Stimulated activated CD4-positive, alpha-beta T cell treated with anti-CD3 and anti-CD28 coated beads, TNF-alpha, amount 100 ng/mL, for 1 hour (primary cell): ENCODE measurements at places on chromosomes 4 and X.

GRCh38 chr4:102345795-102346100 lies 466 bp upstream of the SLC39A8 start:
- DNase-seq = no peak

DNA sequence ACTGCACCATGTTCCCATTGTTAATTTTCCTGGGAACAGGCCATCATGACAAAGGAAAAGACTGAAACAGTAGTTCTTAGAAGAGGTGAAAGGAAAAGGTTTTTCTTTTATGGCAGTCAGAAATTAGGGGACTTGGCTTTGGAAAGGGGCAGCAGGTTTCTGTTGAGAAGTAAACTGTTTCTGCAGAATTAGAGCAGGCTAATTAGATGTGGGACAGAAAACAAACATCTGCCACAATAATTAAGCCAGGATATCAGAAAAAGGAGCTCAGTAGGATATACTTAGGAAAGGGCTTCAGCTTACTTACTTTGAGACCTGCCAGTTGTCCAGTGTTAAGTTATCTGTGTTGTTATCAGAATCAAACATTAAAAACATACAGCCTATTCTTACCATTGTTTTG lies 36.7 kb upstream of the STPG2 start:
- DNase-seq = no peak

DNA sequence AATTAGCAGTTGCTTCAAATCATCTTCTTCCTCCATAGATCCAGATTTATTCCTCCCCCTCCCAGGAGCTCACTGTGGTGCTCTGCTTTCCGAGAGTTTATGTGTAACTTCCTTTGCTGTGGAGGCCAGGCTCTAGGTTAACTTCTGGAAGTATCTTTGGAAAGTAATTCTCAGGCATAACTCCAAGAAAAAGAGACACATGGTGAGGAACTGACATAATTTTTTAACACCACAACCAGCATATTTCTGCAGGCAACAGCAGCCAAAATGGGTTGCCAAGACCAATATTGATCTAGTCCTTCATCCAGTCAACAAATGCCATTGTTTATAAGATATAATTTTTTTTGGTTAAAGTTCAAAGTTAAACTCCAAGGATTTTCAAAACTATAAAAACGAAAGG lies 114.5 kb upstream of the RBPJ start:
- DNase-seq = no peak

DNA sequence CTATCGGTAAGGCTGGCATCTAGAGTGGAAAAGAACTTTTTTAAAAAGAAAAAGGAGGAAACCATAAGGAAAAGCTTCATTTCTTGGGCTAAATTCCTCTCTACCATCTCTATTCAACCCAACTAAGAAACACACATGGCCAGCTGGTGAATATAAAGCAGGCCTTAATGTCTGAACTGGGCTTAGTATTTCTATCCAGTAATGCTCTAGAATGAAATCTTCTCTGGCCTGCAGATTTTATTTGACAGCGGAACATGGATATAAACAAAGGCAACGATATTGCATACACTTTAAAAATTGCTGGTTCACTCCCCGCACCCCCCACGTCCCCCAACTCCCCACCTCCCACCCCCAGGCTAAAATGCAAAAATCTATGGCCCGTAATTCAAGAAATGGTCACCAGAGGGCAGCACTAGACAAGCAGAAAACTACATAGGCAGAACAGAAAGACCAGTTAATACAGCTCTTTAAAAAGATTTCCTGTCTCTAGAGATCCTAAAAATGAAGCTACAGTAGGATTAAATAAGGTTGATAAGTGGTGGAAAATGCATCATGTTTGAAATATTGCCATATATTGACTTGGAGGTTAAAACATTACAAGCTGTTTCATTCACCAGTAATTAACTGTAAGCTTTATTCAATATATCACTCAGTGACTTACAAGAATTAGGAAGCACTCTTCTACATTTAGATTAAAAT lies 155.2 kb upstream of the GALNT7 start:
- peak; percentile 24 for DNase-seq

GRCh38 chr4:79882806-79883205 lies 190.2 kb downstream of the ANTXR2 start:
- no peak for DNase-seq

GRCh38 chr4:8607603-8608481 lies 15.3 kb downstream of the CPZ start:
- no peak for DNase-seq

- DNase-seq = no peak
These were observed 62.6 kb downstream of the FRAS1 start for GRCh38 chr4:78119698-78120097.

GRCh38 chrX:73851014-73852009 lies 288.3 kb downstream of the CHIC1 start:
- no peak for DNase-seq

- DNase-seq = no peak
These were observed 64.7 kb upstream of the SPP1 start for GRCh38 chr4:87910795-87911194.

DNA sequence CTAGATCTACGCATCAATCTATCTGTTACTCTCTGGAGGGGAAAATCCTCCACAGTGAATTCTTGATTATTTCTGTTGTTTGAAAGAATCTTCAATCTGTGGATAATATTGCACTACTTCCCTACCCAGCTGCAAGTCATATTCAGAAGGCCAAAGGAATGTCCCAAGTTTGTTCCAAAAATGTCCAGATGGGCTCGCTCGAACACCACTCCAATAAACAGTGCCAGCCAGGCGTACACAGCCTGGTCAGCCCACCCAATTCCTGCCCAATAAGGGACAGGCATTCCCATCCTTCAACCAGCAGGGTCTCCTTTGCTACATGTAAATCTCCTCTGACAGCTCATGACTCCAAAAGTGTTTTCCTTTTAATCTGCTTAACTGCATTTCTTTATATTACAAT lies 80.7 kb upstream of the GPM6B start:
- no peak for DNase-seq

DNA sequence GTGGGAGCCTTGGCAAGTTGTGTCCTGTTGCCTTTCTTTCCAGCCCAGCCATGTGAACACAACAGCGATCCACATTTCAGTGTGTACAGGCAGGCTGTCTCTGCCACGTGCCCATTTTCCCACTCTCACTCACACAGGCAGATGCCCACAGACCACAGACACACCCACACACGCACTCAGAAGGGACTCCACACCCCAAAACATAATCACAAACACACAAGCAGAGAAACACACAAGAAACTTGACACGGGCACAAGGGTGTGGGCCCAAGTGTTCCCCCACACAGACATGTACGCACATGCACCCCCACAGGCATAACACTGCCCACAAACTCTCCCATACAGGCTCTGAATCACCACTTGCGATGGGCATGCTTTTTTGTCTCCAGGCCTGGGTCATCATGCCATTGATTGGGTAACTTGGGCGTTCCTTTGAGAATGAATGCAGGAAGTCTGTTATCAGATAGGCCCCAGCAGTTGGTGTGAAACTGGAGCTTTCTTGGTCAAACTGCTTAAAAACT lies 84.3 kb downstream of the NBDY start:
- no peak for DNase-seq

- no peak for DNase-seq
These were observed 88.6 kb downstream of the MAML3 start for GRCh38 chr4:140065393-140065792.

GRCh38 chr4:37665333-37666320 lies 20.5 kb downstream of the RELL1 start:
- DNase-seq = no peak

DNA sequence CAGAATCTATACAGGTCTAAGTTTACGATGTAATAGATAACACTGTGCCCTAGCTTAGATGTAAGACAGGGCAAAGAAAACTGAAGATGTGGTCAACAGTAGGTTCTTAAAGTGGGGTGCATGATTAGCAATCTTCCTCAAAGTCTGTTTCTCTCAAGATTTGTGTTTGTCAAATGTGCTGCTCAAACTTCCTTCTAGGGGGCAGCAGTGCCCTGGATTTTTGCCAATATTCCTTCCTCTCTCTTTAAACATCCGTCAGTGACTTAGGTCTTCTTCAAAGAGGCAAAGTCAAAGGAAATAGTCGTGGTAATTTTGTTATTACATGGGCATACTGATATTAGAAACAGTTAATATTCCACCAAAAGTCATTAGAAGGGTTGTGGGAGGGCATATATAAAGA lies 4.2 kb upstream of the PDHA2 start:
- DNase-seq = no peak

DNA sequence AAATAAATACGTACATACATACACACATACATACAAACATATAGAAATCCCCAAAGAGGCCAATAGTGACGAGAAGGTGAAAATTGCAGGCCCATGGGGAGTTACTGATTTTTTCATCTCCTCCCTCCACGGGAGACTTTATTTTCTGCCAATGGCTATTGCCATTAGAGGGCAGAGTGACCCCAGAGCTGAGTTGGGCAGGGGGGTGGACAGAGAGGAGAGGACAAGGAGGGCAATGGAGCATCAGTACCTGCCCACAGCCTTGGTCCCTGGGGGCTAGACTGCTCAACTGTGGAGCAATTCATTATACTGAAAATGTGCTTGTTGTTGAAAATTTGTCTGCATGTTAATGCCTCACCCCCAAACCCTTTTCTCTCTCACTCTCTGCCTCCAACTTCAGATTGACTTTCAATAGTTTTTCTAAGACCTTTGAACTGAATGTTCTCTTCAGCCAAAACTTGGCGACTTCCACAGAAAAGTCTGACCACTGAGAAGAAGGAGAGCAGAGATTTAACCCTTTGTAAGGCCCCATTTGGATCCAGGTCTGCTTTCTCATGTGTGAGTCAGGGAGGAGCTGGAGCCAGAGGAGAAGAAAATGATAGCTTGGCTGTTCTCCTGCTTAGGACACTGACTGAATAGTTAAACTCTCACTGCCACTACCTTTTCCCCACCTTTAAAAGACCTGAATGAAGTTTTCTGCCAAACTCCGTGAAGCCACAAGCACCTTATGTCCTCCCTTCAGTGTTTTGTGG lies 180.7 kb downstream of the AR start:
- no peak for DNase-seq
